HS-27A (cell line): ENCODE measurements at places on chromosomes 2 and 18.

DNA sequence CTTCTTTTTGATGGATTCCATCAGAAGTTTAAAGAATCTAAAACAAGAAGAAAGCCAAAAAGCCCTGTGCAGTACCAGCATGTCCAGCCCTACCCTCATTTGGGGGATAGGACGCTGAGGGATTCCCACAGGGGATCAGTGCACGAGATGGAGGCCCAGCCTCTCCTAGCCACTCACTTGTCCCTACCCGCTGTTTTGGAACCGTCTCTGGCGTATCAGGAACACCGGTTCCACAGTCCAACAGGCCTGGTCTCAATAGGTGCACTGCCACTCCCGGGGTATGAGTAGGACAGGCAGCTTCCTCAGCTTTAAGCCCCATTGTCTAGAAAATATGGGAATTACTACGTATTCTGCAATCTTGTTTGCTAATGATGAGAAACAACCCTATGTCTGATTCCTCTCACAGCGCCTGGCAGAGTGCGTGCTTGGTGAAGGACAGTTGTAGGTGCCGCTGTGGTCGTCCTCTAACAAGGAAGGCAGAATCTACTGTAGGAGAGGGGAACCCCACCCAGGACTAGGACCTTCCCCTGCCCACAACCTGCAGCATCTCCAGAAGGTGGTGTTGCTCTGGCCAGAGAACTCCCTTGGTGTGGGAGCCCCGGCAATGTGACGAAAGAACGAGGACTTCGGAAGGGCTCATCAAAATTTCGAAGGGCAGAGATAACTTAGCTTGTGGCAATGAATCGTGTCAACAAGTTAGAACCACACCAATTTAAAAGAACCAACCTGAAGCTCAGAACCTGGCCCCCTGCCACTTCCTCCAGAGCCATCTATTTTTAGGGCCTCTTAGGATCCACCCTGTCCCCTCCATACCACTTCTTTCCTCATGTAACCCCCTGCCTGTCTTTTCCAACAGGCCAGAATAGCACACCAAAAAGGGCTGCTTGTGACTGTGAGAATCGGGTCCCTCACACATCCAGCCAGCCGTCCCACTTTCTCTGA, 71.7 kb downstream of the POLR1A start:
- no peak for DNase-seq

GRCh38 chr2:96839293-96839874, 4.4 kb downstream of the ANKRD23 start:
- DNase-seq, result no peak

GRCh38 chr2:143946436-143947391, 573.2 kb downstream of the ZEB2 start:
- DNase-seq, result no peak

DNA sequence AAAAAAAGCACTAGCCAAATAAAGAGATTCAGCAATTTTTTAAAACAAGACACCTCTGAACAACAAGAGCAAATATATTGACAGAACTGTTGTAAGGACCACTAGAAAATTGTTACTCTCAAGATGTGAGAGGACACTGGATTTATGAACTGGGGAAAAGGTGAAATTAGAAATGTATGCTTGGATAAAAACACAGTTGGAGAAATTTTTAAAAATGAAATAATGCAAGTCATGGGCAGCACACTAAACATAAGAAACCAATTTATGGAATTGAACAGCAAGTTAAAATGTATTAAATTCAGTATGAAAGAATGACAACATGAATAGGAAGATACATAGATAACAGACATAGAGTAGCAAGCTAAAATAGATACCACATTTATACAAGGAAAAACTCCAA, 377.4 kb downstream of the LRRTM4 start:
- DNase-seq, result no peak

- no peak for DNase-seq
Measured at GRCh38 chr2:44793322-44793870, 148.1 kb upstream of the SIX3 start.

DNA sequence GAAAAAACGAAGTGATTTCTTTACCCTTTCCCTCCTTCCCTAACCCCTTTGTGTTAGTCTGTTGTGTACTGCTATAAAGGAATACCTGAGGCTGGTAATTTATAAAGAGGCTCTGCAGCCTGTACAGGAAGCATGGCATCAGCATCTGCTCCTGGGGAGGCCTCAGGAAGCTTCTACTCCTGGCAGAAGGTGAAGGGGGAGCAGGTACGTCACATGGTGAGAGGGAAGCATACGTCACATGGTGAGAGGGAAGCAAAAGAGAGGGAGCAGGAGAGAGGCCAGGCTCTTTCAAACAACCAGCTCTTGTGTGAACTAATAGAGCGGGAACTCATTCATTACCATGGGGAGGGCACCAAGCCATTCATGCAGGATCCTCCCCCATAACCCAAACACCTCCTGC, 126.2 kb downstream of the CAPN13 start:
- DNase-seq, result no peak

DNA sequence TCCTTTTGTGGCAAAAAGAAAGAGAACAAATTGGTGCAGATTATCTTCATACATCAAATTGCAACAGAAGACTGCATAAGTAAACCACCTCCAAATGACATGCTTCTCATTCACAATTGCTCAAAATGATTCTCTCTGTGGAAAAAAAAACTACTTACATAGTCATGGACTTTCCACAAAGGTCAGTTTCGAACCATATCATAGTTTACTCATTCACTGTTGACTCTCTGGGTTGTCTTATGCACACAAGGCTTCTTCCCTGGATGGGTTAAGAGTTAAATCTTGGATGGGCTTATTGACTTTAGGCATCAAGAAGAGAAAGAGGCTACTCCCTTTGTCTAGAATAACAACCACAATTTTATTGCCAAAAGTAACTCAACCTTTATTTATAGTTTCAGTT, 91.3 kb upstream of the RAB27B start:
- no peak for DNase-seq

DNA sequence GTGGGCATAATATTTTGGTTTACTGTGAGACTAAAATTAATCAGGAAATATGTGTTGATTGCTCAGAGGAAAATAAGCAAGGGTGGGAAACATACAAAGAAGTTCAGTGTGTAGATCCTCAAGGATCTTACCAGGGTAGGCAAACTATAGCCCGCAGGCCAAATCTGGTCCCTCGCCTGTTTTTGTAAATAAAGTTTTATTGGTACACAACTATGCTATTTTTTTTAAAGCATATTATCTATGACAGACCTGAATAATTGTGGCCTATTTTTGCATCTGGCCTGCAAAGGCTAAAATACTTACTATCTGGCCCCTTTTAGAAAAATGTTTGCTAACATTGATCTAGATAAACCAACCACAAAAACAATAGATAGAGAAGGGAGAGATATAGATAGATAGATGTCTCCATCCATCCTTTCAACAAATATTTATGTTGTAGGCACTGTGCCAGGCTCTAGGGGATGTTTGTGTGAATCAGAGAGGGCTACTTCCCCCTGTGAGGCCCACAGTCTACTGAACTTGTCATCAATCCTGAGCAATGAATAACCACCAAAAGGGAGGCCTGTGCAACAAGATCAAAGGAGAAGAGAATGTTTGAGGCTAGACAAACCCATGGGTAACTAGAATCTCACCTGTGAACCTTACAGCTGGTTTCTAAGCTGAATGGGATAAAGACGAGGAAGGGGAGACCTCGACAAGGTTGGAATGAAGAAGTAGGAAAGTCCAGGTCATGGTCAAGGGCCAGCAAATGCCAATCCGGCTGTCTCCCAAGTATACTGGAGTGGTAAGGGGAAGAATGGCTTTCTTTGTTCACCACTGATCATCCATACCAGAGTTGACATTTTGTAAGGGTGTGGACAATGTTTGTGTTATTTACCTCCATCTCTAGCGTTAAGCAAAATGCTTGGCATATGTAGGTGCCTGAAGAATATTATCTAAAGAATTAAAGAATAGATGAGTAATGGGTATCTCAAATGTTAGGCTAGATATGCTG, 23.6 kb downstream of the ALPK2 start:
- DNase-seq, result peak; percentile 43

- DNase-seq, result no peak
Measured at GRCh38 chr18:49531678-49532153, 30.1 kb upstream of the LIPG start.

GRCh38 chr2:62304429-62305417, 108.8 kb downstream of the B3GNT2 start:
- DNase-seq, result no peak

GRCh38 chr18:23636071-23636399, 26.7 kb downstream of the ANKRD29 start:
- no peak for DNase-seq

DNA sequence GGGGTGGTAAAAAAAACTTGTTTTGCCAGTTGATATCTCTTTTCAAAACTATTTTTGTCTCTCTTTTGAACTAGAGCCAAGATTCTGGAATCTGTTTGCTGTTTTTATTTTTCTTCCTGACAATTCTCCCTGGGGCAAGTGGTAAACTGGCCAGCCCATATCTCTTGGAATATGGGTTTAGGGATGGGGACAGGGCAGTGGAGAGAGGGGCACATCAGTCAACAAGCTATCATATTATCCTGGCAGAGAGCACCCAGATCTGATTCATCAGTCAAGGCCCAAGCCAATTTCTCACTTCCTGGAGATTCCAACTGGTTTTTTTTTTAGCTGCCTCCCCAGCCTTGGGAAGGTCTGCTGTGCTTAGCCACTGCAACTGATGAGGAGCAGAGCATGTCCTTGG, 52.3 kb downstream of the ARHGAP28 start:
- peak; percentile 53 for DNase-seq

DNA sequence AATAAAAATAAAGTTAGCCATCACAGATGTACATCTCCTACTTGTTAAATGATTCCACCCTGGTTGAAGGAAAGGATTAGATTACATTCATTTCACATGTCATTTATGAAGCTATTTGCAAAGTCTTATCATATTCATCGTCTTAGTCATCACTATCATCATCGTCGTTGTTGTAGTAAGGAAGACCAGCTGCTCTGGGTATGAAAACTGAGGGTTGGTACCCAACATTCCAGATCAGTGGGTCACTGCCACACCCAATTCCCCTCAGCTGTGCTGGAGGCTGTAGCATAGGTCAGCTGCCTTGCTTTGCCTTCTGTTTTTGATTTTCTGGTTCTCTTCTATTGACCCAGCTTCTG, 20.9 kb upstream of the CCBE1 start:
- DNase-seq, result peak; percentile 98

- no peak for DNase-seq
Measured at GRCh38 chr2:102301867-102302362, 9.4 kb upstream of the IL1RL1 start.

- no peak for DNase-seq
Measured at GRCh38 chr2:165361514-165361913, 108.0 kb upstream of the CSRNP3 start.

GRCh38 chr18:75687626-75688025, 260.1 kb upstream of the SMIM21 start:
- DNase-seq, result no peak

DNA sequence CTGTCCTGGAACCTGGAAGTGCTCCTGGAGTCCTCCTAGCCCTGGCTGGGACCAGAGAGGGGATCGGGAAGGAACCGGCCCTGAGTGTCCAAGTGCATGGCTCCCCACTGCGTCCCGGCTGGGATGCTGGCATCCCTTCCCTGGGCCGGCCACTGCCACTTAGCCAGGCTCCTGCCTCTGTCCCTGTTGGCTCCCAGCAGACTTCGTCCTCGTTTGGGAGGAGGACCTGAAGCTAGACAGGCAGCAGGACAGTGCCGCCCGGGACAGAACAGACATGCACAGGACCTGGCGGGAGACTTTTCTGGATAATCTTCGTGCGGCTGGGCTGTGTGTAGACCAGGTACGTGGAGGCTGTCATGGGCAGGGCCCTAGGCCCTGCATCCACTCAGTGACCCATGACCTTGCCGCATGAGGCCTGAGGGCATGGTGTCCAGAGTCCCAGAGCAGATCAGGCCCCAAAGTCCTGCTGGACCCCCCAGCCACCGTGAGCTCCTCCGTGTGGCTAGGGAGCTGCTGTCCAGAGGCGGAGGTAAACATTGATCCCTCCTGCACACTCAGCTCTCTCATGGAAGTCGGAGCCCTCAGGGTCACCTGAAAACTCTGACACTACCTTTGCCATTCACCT, 7.1 kb downstream of the ANO7 start:
- DNase-seq, result no peak

GRCh38 chr2:144071461-144071860, 448.5 kb downstream of the ZEB2 start:
- peak; percentile 40 for DNase-seq

DNA sequence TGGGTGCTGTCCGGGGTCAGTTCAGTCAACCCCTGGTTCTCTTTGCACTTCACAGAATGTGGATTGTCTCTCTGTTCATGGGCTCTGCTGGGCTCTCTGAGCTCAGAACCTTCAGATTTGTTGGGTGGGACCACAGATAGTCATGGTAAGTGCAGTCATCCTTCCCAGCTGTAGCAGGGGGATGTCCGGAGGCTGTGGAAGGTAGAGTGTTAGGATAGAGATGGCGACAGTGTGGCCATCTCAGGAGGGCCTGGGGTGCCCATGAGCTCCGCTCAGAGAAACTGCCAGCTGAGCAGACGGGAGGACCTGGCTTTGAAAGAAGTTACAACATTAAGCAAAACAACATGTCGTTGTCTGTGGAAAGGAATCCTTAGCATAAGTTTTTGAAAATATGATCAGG, 149.8 kb downstream of the FAM210A start:
- no peak for DNase-seq

GRCh38 chr2:20624156-20624883, 26.6 kb downstream of the HS1BP3 start:
- DNase-seq, result no peak

DNA sequence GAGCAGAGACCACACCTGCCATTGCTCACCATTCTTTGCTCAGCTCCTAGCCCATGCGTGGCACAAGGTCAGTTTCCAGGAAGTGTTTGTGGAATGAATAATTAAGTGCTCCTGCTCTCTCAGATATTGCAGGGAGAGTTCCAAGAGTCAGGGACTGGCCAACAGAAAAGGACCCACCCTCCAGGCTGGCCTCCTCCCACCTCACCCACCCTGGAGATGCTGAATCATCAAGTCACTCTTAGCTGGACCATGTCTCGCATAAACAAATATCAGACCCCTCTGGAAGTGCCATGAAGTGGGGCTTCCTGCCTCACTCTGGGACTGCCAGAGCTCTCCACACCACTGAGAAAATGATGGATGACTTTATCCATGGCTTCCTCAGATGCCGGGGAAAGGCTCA, 256.0 kb downstream of the TNS1 start:
- DNase-seq, result no peak

- no peak for DNase-seq
Measured at GRCh38 chr2:157971702-157972101, 95.6 kb upstream of the ACVR1 start.

DNA sequence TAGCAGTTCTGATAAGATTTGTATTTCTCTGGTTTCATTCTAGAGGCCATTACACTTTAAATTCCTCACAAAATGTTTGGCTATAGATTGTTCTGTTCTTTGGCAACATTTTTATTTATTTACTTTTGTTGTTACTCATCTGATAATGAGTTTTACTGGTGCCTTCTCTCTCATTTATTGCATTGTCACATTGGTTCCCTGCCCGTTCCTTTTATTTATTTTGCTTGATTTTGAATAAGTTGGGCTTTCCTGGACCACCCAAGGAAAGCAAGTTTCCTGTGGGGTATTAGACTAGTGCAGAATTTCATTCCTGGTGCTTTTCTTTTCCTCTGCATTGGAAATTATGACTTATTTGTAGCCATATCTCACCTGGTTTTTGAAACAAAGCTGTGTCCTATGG, 232.0 kb downstream of the SOCS6 start:
- no peak for DNase-seq
